ENCODE measurements at places on chromosomes 5 and 9.

- DNase-seq = no peak
Observed at GRCh38 chr9:76424491-76424890, 30.3 kb upstream of the RFK start.

DNA sequence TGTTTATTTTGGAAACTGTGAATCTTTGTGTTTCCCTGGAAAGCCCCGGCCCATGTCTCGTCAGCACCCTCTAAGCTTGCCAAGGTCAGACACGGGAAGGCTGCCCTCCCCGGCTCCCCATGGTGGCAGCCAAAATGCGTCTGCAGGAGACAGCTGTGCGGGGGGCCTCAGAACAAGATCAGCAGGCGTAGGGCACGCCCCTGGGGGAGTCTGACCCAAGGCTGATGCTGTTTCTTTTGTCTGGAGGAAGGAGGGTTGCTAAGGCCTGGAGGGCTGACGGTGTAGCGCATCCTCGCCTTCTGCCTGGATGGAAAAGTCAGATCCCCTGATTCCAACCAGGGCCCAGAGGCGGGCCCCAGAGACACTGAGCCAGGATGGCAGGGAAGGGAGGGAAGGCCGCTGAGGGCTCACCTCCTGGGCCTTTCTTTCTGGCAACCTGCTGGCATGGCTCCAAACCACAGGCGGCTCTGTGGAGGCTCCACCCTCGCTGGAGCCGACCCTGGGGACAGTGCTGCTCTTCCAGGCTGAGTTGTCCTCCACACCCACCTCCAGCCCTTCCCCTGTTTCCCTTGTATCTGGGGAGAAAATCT is 57.2 kb downstream of the OLFM1 start:
- no peak for DNase-seq

DNA sequence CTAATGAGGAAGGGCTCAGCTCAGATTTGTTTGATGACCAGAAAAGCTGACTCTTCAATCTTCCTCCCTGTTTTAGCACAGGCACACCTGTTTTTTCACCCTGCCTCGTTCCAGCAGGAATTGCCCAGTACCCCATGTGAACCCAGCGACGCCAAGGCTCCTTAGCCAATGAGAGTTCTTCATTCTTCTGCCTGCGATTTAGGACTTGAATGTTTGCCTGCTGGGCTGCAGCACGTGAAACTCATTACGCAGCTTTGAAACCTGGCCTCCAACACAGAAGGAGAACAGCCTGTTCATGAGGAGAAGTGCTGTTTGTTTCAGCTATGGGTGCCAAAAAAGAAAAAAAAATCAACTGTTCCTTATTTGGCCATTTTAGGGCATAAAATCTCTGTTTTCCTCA is 315.5 kb downstream of the TRPM3 start:
- no peak for DNase-seq

DNA sequence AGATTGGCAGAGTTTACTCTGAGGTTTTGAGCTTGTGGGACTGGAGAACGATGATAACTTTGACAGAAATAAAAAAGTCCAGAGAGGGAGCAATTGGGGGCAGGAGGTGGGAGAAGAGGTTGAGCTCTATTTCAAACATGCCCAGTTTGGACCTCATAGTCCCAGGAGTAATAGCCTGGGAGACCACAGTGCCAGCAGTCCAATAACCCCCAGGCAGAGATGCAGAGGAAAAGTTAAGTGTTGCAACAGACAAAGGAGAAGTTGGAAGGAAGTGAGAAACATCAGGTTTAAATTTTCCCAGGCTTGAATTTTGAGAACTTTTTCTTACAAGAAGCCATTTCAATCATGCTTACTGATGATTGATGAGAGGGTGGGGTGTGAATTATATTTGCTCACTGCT is 117.0 kb upstream of the GHR start:
- no peak for DNase-seq

DNA sequence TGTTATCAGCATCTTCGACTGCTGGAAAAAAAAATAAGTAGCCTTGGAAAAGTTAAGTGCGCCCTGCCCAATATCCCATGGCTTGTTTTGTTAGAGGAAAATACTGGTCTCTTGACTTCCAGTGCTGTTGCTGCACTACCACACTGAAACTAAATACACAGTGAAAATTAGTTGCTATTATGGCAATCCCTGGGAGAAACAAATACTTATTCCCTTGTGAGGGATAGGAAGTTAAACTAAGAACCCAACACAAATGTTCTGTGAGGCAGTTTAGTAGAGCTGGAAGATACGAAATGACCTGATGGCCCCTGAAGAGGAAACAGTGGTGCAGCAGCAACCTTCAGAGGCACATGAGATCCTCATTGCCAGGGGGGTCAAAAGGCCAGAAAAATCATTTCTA is 164.0 kb downstream of the ARL15 start:
- no peak for DNase-seq

GRCh38 chr9:114775981-114776380 is 29.9 kb downstream of the TNFSF15 start:
- no peak for DNase-seq

Data from caudate nucleus (tissue), 63 donors.